ENCODE measurements at places on chromosomes 11 and 22. TPM values are rescaled to one million over a fixed set of nuclear protein-coding genes. Genes with fewer than 3 reads are reported as not detected.

Gene LPXN
- total RNA-seq, result 5.8 TPM

Gene ZDHHC24
- 7.5 TPM for total RNA-seq

Gene MCM5
- total RNA-seq, result 25.4 TPM

Gene APBB1
- 117 TPM for total RNA-seq

- DNase-seq, result peak; percentile 7
Measured at GRCh38 chr11:80155412-80156017, 714.7 kb upstream of the TENM4 start.

DNA sequence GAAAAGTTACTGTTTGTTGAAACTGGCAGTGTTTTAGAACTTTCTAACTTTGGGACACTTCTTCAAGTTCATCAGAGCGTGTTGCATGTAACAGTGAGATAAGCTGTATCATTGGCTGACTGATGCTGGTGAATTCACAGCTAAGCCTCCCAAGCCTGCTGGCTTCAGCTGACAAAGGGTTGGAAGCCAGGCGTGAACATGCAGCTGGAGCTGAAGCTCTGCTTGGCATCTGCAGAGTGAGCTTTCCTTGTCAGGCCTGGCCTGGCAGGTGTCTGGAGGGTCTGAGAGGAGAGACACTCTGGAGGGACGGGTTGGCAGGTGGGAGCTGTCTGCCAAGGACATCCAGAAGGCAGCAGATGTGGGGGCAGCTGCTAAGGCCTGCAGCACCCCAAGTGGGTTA, 1.5 kb downstream of the AMPD3 start:
- DNase-seq, result no peak

DNA sequence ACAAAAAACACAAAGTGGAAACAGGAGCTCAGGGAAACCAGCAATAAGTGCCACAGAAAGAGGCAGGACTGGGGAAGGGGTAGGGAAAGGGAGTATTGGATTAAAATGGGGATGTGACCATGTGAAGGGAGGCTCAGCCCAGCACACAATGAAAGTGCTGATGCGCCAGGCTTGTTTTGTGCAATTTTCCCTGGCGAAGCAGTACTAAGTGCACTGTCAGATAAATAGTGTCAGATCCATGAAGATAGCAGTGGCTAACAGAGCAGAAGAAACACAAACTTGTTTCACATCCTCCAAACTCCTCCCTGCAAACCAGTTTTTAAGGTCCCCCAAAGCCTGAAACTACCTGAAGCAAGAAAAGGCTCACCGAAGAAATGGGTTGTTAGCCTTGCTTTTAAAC, 50.7 kb upstream of the RAPSN start:
- DNase-seq, result no peak

- peak; percentile 15 for DNase-seq
Measured at GRCh38 chr11:106409222-106409621, 331.8 kb downstream of the AASDHPPT start.

- peak; percentile 12 for DNase-seq
Measured at GRCh38 chr11:34037016-34037415, 14.5 kb upstream of the CAPRIN1 start.

DNA sequence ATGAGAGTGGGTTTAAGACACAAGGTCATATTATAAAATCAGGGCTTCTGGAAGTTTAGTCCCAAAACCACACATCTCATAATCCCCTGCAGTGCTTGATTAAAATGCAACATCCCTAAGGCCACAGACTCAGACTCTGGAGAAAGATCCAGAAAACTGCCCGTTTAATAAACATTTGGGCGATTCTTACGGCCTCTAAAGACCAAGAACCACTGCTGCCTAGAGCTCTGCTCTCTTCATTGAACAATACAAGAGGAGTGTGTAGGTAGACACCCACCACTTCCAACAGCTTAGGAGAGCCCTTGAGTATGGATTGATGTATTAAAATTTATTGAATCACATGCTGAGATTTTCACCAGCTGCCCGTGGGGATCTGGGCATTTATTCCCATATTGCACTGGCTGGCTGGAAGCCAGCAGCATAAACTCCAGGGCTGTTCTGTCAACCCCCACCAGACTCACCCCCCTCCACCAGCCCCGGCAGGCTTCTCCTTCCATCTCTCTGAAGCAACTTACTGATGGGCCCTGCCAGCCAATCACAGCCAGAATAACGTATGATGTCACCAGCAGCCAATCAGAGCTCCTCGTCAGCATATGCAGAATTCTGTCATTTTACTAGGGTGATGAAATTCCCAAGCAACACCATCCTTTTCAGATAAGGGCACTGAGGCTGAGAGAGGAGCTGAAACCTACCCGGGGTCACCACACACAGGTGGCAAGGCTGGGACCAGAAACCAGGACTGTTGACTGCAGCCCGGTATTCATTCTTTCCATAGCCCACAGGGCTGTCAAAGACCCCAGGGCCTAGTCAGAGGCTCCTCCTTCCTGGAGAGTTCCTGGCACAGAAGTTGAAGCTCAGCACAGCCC, 749 bp upstream of the BEST1 start:
- peak; percentile 78 for DNase-seq

GRCh38 chr11:67308031-67308866, 4.9 kb downstream of the SSH3 start:
- no peak for DNase-seq

GRCh38 chr11:110077831-110078325, 15.3 kb upstream of the ZC3H12C start:
- no peak for DNase-seq

DNA sequence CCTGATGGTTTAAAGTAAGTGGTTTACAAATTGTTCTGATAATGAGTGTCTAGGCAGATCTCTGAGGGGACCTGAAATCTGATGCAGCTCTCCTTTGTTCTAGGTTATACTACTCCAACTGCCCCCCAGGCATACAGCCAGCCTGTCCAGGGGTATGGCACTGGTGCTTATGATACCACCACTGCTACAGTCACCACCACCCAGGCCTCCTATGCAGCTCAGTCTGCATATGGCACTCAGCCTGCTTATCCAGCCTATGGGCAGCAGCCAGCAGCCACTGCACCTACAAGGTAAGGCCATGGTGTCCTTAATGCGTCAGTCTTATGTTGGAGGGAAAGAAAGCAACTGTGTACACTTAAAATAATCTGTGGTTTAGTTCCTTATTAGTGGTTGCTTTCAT, 9.9 kb downstream of the EWSR1 start:
- no peak for DNase-seq

GRCh38 chr22:48908547-48908946, 919.1 kb downstream of the BRD1 start:
- no peak for DNase-seq

Measured in spinal cord (tissue), 10 donors.